ENCODE measurements at places on chromosomes 11 and 22.
A peak's percentile ranks its signal among the peaks of the same experiment; 100 is the strongest.

GRCh38 chr11:41051919-41052635, 407.4 kb downstream of the LRRC4C start:
- DNase-seq, result no peak

DNA sequence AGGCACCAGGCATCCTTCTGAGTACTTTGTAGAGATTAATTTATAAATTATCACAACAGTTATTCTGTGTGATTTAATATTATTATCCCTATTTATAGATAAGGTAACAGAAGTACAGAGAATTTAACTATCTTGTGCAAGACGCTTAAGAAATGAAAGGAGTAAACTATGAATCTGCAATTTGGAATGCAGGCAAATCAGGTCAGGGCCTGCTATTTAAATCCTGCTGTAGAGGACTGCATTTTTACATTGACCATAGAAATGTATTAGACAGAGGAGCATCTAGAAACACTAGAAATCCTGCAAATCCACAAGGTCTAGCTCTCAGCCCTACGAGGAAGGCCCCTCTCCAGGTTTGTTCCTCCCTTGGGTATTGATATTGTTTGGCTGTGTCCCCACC, 336.2 kb downstream of the ETS1 start:
- DNase-seq, result no peak

GRCh38 chr22:47000256-47000655, 237.8 kb downstream of the TBC1D22A start:
- DNase-seq, result no peak

- DNase-seq, result peak; percentile 20
Observed at GRCh38 chr11:2137202-2138067, 1.8 kb downstream of the IGF2 start.

- no peak for DNase-seq
Observed at GRCh38 chr22:29987137-29987536, 93.1 kb upstream of the HORMAD2 start.

GRCh38 chr11:102489186-102490145, 36.9 kb upstream of the TMEM123 start:
- no peak for DNase-seq

- peak; percentile 40 for DNase-seq
Observed at GRCh38 chr11:6298605-6299004, 21.7 kb downstream of the CAVIN3 start.

DNA sequence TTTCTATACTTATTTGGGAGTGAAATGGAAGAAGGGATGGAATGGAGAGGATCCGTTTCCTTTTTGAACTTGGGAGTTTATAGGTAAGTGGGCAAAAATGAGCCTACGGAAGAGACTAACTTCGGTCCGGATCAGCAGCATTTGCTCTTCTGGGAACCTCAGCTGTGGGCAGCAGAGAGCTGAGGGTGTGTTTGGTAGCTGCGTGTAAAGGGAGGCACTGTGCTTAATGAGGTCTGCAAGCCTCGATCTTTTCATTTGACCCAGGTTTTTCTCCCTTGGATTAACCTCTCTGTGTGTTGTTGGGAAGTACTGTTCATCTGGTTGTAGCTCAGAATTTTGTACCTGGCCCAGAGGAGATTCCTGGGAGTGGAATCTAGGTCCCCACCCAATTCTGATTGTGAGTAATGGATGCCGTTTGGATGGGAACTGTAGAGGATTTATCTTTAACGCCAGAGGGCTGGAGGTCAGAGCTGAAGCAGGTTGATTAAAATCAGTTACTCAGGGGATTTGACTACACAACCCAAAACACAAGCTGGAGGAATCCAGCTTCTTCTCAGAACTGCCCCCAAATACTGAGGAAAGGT, 201.6 kb upstream of the SORL1-AS1 start:
- DNase-seq, result no peak

DNA sequence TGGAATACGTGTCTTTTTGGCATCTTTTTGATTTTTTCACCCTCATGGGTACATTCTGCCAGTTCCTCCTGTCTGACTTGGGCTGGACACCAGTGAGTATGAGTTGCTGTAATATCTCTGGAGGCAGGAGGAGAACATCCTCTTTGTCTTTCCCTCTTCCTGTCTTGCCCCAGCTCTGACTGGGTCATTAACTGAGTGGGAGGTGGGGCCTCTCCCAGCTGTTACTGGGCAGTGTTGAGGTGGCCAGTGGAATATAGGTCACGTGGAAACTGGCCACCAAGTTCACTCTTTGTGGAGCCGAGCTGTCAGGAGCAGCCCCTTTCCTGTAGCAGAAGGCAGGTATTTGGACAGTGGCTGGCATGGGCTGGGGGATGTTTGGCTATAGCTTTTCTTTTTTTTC, 2.2 kb downstream of the GLB1L2 start:
- no peak for DNase-seq
